Activated B cell treated with CpG ODN at 0.5 μM for 24 hours (primary cell): ENCODE measurements at places on chromosomes 7 and 10.

- no peak overlapping the region for H3K27ac ChIP-seq
- no peak for DNase-seq
- H3K4me3 ChIP-seq = no peak overlapping the region
- peaks cover 49% of the 10 kb centered on the region for H3K4me1 ChIP-seq
- H3K27me3 ChIP-seq = peaks cover 11% of the 10 kb centered on the region
- H3K36me3 ChIP-seq = no peaks in the 10 kb centered on the region
Observed at GRCh38 chr10:110420401-110421193, 77.1 kb upstream of the DUSP5 start.

DNA sequence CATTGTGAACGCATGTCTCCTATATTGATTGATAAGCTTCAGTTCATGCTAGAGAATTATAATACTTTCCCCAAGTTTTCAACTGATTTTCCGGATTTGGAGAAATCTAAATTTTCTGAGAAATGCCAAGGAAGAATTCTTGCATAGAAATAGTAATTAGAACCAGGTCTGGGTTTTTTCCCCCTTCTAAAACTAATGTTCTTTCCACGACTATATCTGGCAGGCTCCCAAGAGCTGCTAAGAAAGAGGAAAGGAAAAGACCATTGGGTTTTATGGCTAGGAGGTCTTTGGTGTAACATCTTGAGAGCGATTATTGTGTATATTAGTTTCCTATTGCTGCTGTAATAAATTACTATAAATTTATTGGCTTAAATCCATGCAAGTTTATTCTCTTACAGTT, 71.8 kb upstream of the CACNB2 start:
- H3K27me3 ChIP-seq = no peaks in the 10 kb centered on the region
- H3K4me1 ChIP-seq = no peaks in the 10 kb centered on the region
- no peak overlapping the region for H3K4me3 ChIP-seq
- H3K27ac ChIP-seq = no peak overlapping the region
- no peak for DNase-seq

- H3K36me3 ChIP-seq = peaks cover 89% of the 10 kb centered on the region
- no peak for DNase-seq
- no peak overlapping the region for H3K4me3 ChIP-seq
Observed at GRCh38 chr10:860519-860918, 71.0 kb downstream of the LARP4B start.

GRCh38 chr7:27430105-27430504, 187.5 kb downstream of the EVX1 start:
- H3K4me3 ChIP-seq = no peak overlapping the region
- H3K4me1 ChIP-seq = peaks cover 6% of the 10 kb centered on the region
- H3K27me3 ChIP-seq = peaks cover 19% of the 10 kb centered on the region

DNA sequence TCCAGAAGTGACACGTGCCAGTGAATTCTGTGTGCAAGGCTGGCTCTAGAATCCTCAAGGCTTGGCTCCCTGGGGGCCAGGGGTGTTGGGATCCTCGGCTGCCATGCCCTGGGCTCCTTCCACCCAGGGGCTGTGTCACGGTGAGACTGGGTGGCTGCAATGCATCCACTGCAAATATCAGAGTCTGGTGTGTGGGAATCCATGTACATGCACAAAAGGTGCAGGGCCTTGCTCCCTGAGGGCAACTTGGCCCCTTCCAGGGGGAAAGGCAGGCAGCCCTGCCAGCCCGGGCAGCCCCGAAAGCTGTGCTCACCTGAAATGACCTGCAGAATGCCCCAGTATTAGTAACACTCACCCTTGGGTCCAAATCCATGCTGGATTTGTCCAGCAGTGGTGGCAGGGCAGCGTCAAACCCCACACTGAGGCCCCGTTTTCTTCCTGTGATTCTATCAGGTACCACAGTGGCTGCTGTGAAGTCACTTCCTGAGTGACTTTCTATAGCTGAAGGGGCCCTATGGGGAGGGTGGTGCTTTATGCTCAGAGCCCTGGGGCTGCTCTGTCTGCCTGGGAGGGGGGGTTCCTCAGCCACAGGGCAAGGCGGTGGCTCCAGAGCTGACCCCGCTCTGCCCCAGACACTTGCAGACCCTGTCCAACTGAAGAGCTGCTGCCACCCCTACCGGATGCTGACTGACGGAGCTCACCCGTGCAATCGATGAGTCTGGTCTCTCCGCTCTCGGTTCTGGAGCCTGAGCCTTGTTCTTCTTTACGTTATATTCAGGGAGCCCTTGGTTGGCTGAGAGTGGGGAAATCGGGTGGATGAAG, 317.7 kb downstream of the GLRX3 start:
- H3K27me3 ChIP-seq = no peaks in the 10 kb centered on the region
- H3K4me1 ChIP-seq = no peaks in the 10 kb centered on the region
- no peak for DNase-seq
- no peaks in the 10 kb centered on the region for H3K36me3 ChIP-seq
- H3K4me3 ChIP-seq = no peak overlapping the region
- H3K27ac ChIP-seq = no peak overlapping the region

DNA sequence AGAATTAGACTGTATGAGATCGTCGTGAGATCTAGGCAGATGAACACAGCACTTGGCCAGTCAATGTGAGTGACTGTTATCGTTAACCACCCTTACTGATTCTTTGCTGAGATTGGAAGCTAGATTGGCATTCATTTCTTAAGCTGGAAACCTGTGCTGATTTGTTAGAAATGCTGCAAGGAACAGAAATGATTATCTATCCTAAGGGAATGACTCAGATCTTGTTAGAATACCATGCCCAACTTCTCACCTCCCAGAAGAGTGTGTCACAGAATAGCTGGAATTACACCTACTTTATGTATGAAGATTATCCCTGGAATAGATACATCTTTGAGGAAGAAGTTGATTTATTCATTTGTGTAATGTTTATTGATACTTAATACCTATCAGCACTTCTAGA, 275.2 kb downstream of the AUTS2 start:
- no peaks in the 10 kb centered on the region for H3K27me3 ChIP-seq
- no peak overlapping the region for H3K4me3 ChIP-seq
- peaks cover 2% of the 10 kb centered on the region for H3K36me3 ChIP-seq
- H3K4me1 ChIP-seq = peaks cover 35% of the 10 kb centered on the region
- DNase-seq = no peak

GRCh38 chr10:121436630-121437341, 161.5 kb downstream of the FGFR2 start:
- H3K27me3 ChIP-seq = no peaks in the 10 kb centered on the region
- no peaks in the 10 kb centered on the region for H3K4me1 ChIP-seq
- DNase-seq = no peak
- no peaks in the 10 kb centered on the region for H3K36me3 ChIP-seq
- H3K27ac ChIP-seq = no peak overlapping the region

GRCh38 chr7:45726883-45727282, 146.0 kb downstream of the CCDC201 start:
- no peaks in the 10 kb centered on the region for H3K27me3 ChIP-seq
- no peak overlapping the region for H3K27ac ChIP-seq
- DNase-seq = no peak
- H3K4me3 ChIP-seq = no peak overlapping the region
- peaks cover 66% of the 10 kb centered on the region for H3K36me3 ChIP-seq
- H3K4me1 ChIP-seq = no peaks in the 10 kb centered on the region

- H3K27me3 ChIP-seq = no peaks in the 10 kb centered on the region
- no peak overlapping the region for H3K27ac ChIP-seq
- DNase-seq = no peak
- no peaks in the 10 kb centered on the region for H3K36me3 ChIP-seq
- no peak overlapping the region for H3K4me3 ChIP-seq
- no peaks in the 10 kb centered on the region for H3K4me1 ChIP-seq
Observed at GRCh38 chr7:145431834-145432233, 596.0 kb upstream of the TPK1 start.

- no peaks in the 10 kb centered on the region for H3K4me1 ChIP-seq
- no peaks in the 10 kb centered on the region for H3K27me3 ChIP-seq
- H3K27ac ChIP-seq = no peak overlapping the region
Observed at GRCh38 chr7:104176332-104176731, 31.5 kb downstream of the ORC5 start.

DNA sequence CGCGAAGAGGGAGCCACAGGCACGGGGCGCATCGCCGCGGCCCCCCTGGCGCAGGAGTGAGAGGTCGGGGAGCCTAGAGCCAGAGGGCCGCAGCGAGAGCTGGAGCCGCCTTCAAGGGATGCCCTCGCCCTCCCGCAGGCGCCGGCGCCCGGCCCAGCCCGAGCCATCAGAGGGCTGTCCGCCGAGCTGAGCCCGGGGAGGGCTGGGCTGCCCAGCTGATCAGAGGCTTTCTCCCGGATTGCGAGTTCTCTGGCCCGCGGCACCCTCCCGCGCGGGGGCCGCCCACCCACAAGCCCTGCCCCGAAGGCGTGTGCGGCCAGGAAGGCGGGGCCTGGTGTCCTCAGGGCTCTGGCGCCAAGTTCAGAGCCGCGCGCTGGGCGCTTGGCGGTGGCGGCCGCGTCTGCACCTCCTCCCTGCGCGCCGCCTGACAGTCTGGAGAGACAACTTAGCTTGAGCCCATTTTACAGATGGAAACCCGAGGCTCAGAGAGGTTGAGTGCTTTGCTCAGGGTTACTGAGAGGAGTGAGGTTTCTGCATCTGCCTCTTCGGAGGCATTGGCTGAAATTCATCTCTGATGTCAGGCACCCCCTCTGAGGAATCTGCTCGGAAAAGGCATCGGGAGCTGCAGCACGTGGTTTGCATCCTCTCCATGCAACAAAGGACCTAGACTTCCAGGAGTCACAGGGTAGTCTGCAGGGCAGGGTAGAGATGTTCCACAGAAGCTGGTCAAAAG, 3.8 kb upstream of the ANTXRL start:
- H3K27ac ChIP-seq = no peak overlapping the region
- H3K36me3 ChIP-seq = no peaks in the 10 kb centered on the region
- peaks cover 36% of the 10 kb centered on the region for H3K27me3 ChIP-seq
- peak overlapping the region; percentile 61 for H3K4me3 ChIP-seq
- H3K4me1 ChIP-seq = peaks cover 16% of the 10 kb centered on the region

- H3K27me3 ChIP-seq = no peaks in the 10 kb centered on the region
- H3K36me3 ChIP-seq = no peaks in the 10 kb centered on the region
- no peak for DNase-seq
- H3K27ac ChIP-seq = no peak overlapping the region
- no peak overlapping the region for H3K4me3 ChIP-seq
Observed at GRCh38 chr10:73577788-73578187, 13.4 kb downstream of the USP54 start.

DNA sequence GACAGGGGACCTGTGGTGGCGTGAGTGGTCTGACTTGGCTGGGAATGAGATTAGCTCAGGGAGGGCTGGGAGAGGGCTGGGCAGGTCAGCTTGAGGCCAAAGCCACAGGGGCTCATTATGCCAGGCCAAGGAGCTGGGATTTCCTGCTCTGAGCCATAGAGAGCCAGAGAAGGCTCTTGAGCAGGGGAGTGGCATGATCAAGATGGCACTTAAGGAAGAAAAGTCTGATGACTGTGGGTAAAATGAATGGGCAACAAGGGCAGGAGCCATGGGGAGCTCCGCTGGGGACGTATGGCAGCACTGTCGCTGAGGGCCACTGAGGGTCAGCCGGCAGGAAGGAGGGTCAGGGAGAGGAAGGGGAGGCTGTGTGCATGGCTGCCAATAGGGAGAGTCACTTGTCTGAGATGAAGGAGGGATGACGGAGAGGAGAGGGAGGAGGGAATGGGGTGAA, 5.8 kb downstream of the ANTXRL start:
- no peaks in the 10 kb centered on the region for H3K4me1 ChIP-seq
- no peak overlapping the region for H3K27ac ChIP-seq
- no peaks in the 10 kb centered on the region for H3K36me3 ChIP-seq
- DNase-seq = no peak

GRCh38 chr7:45885264-45885882, 2.9 kb upstream of the IGFBP1 start:
- peaks cover 37% of the 10 kb centered on the region for H3K27me3 ChIP-seq
- no peak for DNase-seq
- no peak overlapping the region for H3K27ac ChIP-seq
- no peaks in the 10 kb centered on the region for H3K4me1 ChIP-seq
